ENCODE measurements at places on chromosomes 7 and 10.

- peak; percentile 65 for DNase-seq
These were observed 9.7 kb upstream of the MPP7 start for GRCh38 chr10:28312572-28312971.

GRCh38 chr7:5500777-5501350, 77.2 kb upstream of the TNRC18 start:
- DNase-seq, result no peak

- peak; percentile 37 for DNase-seq
These were observed 115.5 kb upstream of the CREB5 start for GRCh38 chr7:28296571-28297483.

GRCh38 chr7:142431491-142431890, 173.6 kb upstream of the PRSS58 start:
- DNase-seq, result peak; percentile 46

GRCh38 chr7:152909683-152910544, 150.4 kb downstream of the ACTR3B start:
- no peak for DNase-seq

GRCh38 chr10:122323189-122323588, 51.3 kb upstream of the PLEKHA1 start:
- no peak for DNase-seq

GRCh38 chr10:86104611-86105145, 261.9 kb downstream of the GRID1 start:
- DNase-seq, result no peak

- DNase-seq, result no peak
These were observed 61.9 kb downstream of the BTRC start for GRCh38 chr10:101415884-101416283.

- DNase-seq, result no peak
These were observed 290.5 kb downstream of the GFRA1 start for GRCh38 chr10:115982526-115982925.

DNA sequence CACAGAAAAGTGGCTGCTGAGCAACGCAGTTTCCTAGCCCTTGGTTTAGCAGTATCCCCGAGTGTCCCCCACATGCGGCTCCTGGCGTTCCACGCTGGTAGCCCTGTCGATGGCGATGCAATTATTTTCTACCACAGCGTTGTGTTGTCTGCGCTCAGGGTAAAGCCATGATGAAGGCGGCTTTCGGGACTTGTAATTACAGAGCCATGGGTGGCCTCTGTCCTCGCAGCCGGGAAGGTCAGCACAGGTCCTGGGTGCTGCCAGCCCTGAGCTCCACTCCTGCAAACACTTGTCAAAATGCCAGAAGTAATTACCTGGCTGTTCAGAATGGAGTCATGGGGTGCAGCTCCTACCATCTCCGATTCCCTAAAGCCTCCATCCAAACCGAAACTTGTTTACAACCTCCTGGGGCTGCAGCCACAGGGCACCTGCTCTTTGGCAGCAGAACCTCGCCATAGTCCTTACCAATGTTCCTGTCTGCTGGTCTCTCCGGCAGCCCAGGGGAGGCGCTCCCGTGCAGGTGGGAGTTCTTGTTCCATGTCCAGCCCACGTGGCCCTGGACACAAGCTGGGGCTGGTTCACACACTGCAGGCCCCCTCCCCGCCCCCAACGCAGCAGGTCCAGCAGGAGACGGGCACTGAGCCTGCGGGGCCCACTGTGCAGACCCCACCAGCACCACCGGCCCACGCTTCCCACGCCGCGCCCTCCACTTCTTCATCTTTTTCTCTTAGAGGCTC, 512.6 kb downstream of the PTPRN2 start:
- DNase-seq, result no peak

- no peak for DNase-seq
These were observed 345.0 kb upstream of the AOAH start for GRCh38 chr7:37069336-37069735.

DNA sequence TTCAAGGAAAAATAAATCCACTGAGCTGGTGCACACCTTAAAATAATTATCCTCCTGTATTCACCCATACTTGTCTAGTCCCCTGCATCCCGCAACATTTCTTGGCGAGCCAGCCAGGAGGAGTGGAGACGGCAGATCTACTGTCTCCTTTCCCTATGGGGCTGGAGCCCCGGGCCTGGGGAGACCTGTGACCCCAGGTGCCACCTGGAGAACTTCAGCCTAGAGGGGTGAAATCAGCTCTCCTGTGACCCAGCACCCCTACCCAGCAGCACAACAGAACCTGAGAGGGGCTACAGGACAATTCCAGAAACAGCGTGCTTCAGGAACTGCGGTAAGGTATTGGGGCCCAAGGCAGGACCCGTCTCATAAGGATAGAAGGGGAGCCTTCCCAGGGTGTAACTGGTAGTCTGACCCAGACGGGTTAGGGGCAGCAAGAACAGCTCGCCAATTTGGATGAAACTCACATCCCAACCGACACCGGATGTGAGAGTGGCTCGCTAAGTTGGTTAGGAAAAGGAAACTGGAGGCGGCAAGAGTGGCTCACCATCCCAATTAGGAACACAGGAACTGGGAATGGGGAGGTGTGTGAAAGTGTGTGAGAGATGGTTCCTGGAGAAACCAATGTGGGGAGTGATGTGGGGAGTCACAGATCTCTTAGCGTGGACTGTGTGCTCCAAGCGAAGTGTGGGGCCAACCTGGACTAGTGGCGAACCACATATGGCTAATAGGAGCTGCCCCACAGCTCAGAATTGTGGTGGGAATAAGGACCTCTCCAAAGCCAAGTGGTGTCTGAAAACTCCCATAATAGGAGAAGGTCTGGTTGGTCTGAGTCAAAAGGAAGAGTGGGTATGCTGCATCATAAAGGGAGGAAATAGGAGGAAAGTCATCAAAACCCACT, 15.1 kb upstream of the DENND2A start:
- DNase-seq, result no peak

GRCh38 chr10:66085906-66086305, 839.9 kb upstream of the LRRTM3 start:
- DNase-seq, result no peak

GRCh38 chr7:116582806-116583444, 58.1 kb downstream of the CAV1 start:
- DNase-seq, result peak; percentile 99

DNA sequence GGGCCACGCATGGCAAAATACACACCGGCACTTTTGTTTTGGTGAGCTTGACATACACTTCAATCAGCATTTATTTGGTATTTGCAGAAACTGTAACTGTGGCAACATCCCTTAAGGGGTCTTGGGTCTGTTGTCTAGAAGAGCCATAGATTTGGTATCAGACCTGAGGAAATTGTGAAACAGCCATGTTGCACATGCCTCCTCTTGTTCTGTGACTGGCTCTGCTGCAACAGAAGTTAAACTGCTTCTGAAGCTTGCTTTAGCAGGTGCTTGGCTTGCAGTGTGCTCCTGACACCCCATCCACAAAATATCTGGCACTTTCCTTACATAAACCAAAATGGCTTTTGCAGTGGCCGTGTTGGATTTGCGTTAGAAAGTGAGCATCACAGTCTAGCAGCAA, 247.3 kb downstream of the GATA3 start:
- no peak for DNase-seq

DNA sequence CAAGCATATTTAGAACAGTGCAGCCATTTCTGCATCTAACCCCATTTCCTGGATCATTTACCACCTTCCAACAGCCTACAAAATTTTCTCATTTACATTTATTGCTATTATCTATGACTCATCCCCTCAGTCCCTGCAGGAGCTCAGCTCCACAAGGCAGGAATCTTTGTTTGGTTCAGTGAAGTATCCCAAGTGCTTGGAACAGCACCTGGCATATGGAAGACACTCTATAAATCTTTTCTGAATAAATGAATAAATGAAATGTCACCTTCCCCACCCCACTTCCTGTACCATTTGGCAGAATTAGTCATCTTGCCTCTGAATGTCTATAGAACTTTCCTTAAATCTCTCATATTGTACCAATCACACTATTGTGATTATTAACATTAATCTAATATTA, 110.7 kb downstream of the HIP1 start:
- no peak for DNase-seq

DNA sequence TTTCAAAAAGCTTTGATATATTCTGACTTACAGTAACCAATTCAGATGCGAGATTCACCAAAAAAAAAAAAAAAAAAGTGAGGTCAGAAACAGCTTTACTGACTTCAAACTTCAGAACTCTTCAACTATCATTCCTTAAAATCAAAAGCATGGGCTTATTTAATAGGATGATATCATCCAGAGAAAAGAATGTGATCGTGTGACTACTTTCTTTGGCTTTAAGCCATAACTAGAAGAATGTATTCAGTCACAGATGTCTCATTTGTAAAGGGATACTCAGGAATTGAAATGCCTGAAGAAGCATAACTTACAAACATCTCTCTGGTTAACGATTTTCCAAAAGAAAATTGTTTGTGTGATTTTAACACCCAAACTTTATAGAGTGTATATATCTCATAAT, 11.5 kb downstream of the TPK1 start:
- DNase-seq, result peak; percentile 88

DNA sequence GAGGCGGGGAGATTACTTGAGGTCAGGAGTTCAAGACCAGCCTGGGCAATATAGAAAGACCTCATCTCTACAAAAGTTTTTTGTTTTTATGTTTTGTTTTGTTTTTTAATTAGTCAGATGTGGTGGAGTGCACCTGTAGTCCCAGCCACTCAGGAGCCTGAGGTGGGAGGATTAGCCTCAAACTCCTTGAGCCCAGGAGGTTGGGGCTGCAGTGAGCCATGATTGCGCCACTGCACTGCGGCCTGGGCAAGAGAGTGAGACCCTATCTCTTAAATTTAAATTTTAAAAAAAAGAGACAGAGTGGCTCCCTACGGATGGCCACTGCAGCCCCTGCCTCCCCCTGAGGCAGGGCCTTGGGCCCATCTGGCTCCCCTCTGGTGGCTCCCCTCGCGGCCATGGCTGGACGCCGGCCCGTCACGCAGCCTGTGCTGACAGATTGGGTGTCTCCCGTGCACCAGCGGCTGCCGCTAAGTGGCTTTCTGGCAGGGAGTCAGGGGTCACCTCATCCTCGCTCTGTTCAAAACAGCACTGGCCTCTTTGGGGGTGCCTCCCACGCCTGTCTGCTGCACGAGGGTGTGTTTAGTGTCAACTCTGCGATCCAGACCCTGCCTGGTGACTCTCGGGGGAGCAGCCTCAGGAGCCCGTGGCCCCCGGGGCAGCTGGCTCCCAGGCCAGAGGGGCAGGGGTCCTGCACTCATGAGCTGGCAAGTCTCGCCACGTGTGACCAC, 44.4 kb upstream of the ELN start:
- DNase-seq, result no peak

DNA sequence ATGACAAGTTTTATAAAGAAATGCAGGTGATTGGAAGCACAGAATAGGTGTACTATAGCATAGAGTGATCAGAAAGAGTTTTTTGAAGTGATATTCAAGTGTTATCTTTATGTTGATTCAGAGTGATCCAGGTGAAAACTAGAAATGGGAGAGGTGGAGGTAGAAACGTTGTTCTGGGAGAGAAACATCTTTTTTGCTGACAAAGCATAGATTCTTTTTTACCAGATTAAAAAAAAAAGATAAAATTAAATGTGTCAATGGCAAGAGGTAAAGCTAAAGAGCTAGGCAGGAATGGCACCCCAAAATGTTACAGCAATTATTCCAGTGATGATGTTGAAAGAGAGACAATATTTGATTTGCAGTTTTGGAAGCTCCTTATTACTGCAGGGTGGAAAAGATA, 12.6 kb upstream of the VSTM2A start:
- no peak for DNase-seq

GRCh38 chr10:29728541-29729049, 93.8 kb upstream of the SVIL start:
- DNase-seq, result no peak

DNA sequence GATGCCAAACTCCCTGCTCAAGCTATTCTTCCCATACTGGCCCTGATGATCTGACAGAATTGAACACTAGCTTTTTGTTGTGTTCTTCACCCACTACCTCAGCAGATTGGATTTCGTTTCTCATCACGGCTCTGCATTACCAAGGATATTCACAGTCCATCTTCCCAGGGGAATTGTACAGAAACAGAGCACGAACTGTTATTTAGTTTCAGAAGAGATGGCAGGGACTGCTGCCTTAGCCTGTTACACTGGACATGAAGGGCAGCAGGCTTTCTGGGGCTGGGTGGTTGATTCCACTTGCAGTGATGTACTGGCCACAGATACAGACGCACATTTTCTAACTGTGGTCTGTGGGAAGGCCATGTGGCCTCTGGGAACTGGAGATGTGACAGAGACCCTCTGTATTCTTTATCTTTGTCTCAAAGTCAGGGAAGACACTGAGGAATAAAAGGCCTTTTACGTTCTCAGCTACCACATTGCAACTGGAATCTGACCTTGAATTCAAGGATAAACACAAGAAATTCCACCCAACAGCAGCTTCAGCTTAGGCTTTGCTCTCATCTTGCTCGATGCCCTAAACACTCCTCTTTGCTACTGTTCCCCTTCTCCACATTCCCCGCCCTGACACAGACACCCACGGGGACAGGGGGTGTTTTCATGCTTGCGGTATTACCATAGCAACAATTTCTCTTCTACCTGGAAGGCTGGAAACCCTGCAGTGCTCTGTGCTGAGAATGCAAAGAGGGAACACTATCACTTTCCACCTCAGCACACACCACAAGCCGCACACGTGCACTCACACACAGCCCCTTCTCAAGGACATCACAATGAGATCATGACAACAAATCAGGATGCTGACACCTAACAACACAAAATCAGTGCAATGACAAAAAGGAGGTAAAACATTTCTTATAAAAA, 81.7 kb downstream of the RNF216 start:
- peak; percentile 64 for DNase-seq

DNA sequence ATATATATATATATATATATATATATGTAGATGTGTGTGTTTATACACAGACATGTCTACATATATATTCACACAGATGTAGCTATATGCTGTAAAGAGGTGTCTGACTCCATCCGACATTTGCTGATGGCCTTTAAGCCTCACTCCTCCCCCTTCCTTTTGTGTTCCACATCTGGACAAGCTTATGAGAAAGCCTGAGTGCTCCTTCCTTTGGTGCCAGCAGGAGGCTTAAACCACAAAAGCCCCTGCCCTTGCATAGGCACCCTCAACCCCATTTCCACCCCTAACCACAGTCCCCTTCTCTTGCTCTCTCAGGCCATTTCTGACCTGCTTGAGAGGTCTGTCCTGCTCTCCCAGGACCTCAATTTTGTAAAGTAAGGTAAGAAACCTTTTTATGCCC, 98.7 kb downstream of the SVOPL start:
- DNase-seq, result no peak

- no peak for DNase-seq
These were observed 345.1 kb downstream of the GLRX3 start for GRCh38 chr10:130481076-130481930.

DNA sequence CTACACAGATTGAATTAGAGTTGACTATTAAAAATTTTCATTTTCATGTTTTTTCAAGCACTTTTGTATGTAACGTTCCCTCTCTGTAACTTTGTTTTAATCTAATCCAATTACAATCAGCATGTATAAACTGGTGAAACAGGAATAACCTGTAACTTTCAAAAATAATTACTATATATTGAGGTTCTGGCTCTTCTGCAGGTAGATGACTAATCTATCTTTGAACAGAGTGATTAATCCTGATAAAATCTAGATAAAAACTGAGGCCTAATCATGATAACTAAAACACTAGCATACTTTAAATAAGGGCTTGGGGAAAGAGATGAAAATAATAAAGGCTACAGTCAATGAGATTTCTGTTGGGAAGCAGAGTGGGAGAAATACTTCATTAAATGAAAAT, 101.6 kb upstream of the KCND2 start:
- DNase-seq, result no peak

All from fibroblast of skin of scalp (primary cell).